ENCODE measurements at places on chromosomes 2 and 18.

GRCh38 chr2:127695491-127696472 is 5.5 kb upstream of the SFT2D3 start:
- no peak for DNase-seq

GRCh38 chr2:191664823-191665677 is 12.9 kb upstream of the NABP1 start:
- no peak for DNase-seq

- DNase-seq: no peak
Measured at GRCh38 chr2:168210216-168210894, 37.0 kb downstream of the STK39 start.

- DNase-seq: no peak
Measured at GRCh38 chr18:52287151-52287550, 52.8 kb upstream of the DCC start.

DNA sequence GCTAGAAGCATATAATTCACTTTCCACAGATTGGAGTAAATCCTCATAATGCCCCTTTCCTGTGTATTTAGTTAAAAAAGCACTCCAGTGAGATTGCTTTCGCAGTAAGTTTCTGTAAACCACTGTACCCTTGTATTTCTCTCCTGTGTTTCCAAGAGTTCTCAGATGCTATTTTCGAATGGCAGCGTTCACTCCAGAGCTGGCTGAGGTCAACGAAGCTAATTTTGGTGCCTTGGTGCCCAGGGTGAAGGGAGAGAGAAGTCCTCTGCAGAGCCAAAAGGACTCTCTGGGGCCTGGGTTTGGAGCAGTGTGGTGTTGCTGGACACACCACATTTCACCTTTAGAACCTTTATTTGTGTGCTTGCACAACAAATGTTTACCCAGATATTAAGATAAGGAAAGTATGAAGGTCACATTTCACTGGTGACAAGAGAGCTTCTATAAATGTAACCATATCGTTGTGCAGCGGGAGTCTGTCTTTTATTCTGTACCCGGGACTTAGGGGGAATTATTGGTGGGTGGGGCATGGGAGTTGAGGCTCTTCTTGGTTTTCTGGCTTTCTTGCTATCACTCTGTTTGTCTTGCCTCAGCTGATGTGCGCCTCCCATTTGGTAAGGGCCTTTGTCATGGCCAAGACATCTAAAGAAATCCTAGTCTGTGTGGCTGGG is 9.9 kb downstream of the EPAS1 start:
- DNase-seq: no peak

DNA sequence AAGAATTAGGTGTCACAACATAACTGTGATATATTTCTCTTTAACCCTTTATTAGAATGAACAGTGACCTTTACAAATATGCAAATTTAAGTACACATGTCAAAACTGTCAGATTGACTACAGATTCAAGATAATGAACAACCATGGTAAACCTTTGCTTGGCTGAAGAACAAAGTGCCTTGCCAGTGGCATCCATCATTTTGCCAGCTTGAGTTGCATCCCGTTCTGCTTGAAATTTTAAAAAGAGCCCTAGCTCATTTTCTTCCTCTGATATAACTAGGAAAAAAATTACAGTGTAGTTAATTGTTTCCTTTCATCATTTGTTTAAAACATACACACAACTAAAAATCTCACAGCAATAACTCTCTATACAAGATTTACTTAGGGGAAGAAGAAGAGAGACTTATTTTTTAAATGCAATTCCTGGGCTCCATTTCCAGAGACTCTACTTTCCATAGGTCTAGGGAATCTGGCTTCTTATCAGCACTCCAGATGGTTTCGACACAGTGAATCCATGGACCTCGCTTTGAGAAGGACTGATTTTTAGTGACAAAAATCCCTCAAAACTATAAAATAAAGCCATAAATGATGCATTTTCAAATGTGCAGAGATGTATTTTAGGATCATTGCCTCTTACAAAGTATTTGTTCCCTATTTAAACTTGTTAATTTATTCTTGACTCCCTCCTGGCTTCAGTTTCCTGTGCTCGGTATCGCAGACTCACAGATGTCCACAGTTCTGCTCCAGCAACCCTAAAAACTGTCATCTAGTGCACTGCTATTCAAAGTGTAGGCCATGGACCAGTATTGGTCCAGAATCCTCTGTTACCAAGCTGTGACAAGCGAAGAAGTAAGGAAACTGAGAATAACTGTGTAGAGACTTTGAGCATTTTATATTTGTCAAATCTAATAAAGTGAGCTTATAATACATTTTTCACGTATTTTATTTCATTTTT is 50.1 kb downstream of the ICA1L start:
- DNase-seq: no peak

GRCh38 chr2:240551811-240552210 is 6.0 kb downstream of the ANKMY1 start:
- DNase-seq: no peak

DNA sequence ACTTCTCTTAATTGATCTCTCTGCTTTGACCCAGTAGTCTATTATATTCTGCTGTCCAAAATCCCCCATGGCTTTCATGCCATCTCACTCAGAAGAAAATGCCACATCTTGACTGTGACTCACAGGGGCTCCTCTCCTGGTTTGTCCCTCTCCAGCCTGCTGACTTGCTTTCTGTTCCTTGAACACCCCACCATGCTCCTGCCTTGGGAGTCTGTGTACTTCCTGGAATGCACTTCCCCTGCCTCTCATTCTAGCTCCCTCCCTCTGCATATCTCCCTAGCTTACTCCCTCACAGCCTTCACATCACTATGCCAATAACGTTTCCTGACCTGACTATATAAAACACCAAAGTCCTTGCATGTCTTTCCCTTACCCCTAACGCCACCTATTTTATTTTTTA is 167.2 kb downstream of the TRIB2 start:
- DNase-seq: no peak
